ENCODE measurements at places on chromosomes 11 and 22.

- no peak for DNase-seq
Measured at GRCh38 chr11:10606536-10607208, 38.2 kb upstream of the LYVE1 start.

DNA sequence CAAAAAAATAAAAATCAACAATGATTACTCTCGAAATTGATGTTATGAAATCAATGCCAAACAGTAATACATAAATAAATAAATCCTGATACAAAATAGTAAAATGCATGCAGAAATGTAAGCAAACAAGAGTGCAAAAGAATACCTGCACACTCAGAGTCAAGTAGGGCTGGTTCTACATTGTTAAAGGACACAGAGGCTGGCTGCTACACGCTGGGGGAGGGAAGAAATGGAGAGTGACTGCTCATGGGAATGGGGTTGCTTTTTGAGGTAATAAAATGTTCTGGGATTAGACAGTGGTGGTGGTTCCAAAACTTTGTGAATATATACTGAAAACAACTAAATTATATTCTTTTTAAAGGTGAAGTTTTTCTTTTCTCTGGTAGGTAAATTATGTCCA is 32.1 kb downstream of the MAPK1 start:
- DNase-seq, result no peak

DNA sequence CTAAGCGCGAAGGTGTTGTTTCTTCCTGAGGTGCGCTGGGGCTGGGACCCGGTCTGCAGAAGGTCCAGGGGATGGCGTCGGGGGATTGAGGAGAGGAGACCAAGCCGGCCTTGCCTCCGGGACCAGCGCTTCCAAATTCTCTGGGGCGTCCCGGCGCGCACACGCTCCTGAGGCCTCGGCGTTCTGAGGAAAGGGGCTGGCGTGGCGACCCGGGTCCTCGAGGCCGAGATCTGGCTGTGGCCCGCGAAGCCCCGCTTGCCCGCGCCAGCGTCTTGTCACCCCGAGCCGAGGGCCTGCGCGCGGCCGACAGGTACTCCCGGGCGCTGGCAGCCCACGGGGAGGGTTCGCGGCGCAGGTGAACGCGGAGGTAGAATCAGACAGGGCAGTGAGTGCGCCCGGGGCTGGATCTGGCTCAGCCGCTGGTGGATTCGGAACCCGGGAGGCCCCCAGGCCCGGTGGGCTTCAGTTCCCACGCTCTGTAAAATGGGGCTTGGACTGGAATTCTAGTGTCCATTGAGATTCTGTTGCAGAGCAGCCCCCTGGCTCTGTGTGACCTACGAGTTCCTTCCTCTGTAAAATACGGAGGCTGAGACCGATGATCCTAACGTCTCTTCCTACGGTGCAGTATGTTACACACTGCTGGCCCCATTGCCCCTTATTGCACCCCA is 14.7 kb downstream of the SSH3 start:
- no peak for DNase-seq

- DNase-seq, result no peak
Measured at GRCh38 chr11:87455180-87455579, 417.4 kb downstream of the TMEM135 start.

DNA sequence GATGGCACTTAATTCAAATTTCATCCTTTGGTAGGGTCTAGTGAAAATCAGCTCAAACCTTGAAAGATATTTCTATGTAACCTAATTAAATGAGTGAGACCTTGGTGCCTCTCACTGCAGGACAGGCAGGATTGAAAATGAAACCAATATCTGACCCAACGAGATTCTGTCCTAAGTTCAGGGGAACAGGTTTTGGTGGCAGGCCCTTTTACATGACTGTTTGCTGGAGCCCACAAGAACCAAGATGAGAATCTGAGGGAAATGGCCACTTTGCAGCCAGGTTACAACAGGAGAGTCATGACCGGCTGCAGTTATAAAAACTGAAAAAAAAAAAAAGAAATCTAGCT is 130.2 kb downstream of the TRIM44 start:
- no peak for DNase-seq

DNA sequence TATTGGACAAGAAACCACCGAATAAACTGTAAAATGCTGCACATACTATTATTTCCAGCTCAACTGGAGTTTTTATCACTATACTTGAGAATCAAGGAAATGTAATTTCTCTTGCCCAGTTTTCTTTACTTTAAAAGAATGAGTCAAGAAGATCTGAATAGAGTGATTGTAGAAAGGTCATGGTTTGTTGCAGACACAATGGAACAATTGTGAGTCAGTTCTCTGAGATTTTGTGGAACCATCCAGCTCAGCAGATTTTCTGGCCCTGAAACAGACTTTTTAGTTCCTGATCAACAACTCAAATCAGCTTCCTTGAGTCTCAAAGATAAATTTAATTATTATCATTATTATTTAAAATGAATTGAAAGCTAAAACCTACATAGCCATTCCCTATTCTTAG is 1.3 kb downstream of the TCN1 start:
- no peak for DNase-seq

DNA sequence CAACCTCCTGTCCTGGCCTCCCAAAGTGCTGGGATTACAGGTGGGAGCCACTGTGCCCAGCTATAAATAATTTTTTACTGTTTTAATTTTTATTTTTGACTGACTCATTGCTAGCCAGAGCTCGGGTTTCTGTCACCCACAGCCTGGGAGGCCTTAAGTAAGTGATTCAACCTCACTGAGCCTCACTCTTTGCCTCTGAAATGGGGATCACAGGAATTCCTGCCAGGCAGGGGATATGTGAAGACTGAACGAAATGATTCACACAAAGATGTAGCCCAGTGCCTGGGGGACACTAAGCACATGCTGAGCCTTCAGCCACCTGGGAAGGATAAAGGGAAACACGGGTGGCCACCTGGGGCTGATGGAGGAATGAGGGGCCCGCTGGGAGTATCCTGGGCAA is 3.8 kb upstream of the LRRC74B start:
- no peak for DNase-seq

DNA sequence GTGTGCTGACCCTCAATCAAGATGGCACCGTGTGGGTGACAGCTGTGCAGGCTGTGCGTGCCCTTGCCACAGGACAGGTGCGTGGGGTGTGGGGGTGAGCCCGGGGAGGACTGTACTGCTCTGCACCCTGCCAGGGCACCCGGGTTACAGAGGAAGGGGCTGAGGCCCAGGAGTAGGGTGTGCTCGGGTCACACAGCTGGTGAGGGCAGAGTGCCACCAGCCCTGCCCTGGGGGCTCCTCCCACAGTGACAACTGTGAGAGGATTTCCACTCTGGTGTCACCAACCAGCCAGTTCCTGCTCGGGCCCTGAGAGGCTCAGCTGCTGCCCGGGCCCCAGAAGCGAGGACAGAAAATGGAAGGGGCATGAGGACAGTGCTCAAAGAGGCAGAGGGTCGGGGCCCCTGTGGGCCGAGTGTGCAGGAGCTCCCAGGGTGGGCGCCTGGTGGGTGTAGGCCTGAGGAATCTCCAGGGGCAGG is 20.5 kb downstream of the TRMU start:
- peak; percentile 52 for DNase-seq

GRCh38 chr11:34331329-34331728 is 26.5 kb downstream of the ABTB2 start:
- peak; percentile 44 for DNase-seq

DNA sequence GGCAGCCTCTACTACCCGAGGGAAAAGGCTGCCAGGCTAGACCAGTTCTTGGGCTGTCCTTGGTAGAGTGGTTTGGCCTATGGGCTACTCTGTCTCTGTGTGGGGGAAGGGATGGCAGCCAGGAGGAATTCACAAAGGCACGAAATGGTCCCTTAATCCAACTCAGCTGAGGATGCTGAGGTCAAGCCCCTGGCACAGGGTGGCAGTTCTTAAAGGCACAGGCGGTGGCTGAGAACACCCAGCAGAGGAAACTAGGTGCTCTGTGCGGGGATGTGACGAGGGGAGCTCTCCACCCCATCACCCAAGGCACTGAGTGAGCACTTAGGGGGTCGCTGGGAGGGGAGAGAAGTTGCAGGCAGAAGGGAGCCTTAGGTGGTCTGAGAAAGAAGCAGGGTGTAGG is at the start of gene MFRP:
MFRP (minus strand) TSS at position 101 of the 400 bp plus-strand sequence. CDS start 192 bp downstream, outside the sequence.
- DNase-seq, result no peak

GRCh38 chr22:20531404-20532201 is 24.2 kb downstream of the MED15 start:
- DNase-seq, result peak; percentile 65

DNA sequence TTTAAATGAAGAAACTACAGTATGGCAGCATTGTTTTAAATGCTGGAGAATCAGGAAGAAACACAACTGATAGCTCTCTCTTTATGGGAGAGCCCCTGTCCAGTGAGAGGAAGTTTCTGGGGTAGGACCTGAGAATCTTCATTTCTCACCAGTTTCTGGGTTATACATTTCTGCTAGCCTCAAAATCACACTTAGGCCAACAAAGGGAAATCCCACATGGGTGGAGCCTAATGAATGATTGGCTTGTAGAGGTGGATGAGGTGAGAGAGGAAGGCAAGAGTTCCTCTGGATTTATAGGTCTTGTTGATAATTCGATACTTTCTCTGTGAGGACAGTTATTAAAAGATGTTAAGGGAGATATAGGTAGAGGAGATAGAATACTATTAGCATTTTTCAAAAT is 1397.3 kb upstream of the TENM4 start:
- no peak for DNase-seq

GRCh38 chr11:116865696-116866095 is 28.3 kb upstream of the APOA1 start:
- DNase-seq, result no peak

DNA sequence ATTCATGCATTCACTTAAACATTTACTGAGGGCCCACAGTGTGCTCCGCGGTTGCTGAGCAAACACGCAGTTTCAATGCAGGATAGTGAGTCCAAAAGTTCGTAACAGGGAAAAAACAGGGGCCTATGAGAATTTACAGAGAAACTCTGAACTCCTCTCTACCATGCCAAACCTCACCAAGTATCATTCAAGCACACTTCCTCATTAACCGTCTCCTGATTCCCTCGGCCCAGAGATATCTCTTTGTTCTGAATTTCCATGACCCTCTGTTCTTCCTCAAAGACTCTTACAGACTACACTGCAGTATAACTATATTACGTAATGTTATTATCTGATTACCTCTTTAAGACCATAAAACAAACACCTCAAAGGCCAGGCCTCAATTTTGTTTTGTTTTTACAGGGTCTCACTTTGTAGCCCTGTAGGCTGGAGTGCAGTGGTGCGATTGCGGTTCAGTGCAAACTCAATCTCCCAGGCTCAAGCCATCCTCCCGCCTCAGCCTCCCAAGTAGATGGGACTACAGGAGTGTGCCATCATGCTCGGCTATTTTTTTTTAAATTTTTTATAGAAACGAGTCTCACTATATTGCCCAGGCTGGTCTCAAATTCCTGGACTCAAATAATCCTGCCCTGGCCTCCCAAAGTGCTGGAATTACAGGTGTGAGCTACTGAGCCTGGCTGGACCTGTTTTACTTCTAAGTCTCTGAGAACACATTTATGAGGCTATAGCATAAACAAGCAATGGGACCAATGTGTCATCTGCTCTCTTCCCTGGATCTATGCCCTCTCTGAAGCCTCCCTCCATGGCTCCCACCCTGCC is 3.6 kb downstream of the HPS4 start:
- no peak for DNase-seq

GRCh38 chr11:91686281-91686680 is 538.3 kb upstream of the FAT3 start:
- DNase-seq, result peak; percentile 15

GRCh38 chr11:99098258-99098657 is 77.5 kb downstream of the CNTN5 start:
- no peak for DNase-seq

GRCh38 chr22:29315286-29316140 is at the start of gene RASL10A:
Gene RASL10A (minus strand): TSS chr22:29315697. CDS start chr22:29315246, 451 bp downstream.
- DNase-seq, result peak; percentile 68

DNA sequence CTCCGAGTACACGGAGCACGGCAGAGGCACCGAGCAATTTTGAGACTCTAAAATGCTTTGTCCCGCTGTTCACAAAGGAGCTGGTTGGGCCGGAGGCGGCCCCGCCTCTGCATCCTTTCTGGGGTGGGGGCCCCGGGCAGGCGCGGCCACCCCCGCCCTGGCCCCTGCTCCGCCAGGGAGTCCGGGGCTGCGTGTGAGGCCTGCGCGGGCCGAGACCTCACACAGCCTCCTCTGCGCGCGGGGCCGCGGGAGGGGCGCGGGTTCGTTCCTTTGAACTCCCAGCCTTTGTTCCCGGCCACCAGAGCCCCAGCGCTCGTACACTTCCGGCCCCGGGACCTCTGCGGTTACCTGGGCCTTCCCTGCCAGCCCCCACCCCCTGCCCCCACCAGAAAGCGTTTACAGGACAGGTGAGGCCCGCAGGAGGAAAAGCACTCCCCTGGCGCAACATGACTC is 1.6 kb downstream of the FGF19 start:
- no peak for DNase-seq

DNA sequence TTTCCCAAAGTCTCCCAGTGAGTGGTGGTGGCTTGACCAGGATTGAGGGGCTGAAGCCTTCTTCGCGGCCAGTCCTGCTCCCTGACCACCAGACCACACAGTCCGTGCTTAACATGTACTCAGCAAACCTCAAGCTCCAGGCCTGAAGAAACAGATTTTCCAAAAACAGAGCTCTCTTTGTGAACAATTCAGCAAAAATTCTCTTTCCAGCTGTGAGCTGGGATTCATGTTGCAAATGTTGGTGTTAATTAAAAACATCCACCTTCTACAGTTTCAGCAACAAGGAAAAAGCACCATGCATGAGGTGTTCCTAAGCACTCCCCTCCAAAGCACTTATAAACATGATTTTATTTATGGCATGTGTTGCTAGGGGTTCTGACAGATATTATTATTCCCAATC is 129.5 kb downstream of the ETS1 start:
- no peak for DNase-seq

- no peak for DNase-seq
Measured at GRCh38 chr22:24578355-24579257, 14.3 kb downstream of the LRRC75B start.

- no peak for DNase-seq
Measured at GRCh38 chr11:8242499-8243280, 21.0 kb downstream of the LMO1 start.

DNA sequence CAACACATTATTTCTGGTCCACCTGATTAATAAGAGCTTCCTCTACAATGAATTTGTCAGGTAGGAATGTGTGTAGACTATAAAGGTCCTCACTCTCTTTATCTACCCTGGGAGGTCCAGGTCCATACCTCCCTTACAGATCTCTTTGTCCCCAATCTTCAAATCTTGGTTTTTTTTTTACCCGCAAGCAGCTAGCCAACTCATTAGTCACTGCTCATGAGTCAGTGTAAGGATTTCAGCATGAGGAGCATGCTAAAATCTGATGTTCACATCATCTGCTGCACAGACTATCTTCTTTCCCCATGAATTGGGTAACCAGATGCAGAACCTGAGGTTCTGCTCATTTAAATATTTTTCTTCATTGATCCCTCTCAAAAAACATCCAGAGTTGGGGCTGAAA is 397.0 kb upstream of the ISX start:
- DNase-seq, result no peak

All from right hindlimb (tissue), 1 donor.